ENCODE measurements at places on chromosomes 16 and 17. TPM values are rescaled to one million over a fixed set of nuclear protein-coding genes. Genes with fewer than 3 reads are reported as not detected.

DNA sequence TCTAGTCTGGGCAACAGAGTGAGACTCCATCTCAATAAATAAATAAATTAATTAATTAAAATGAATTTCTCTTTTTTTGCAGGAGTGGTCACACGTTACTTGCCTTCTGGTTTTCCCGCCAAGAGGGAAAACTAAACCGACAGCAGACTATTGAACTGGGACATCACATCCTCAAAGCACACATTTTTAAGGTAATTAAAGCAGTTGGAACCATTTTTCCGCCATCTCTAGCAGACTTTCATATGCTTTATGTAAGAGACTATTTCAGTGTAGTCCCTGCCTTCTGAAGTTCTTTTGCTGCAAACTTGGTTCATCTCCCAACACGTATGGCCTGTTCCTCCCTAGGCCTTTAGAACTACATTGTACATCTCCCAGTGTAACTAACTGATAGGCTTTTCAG, 66.5 kb downstream of the CYB561 start:
- no peak for DNase-seq

- DNase-seq, result no peak
Measured at GRCh38 chr16:30925632-30925987, 2.2 kb downstream of the FBXL19 start.

DNA sequence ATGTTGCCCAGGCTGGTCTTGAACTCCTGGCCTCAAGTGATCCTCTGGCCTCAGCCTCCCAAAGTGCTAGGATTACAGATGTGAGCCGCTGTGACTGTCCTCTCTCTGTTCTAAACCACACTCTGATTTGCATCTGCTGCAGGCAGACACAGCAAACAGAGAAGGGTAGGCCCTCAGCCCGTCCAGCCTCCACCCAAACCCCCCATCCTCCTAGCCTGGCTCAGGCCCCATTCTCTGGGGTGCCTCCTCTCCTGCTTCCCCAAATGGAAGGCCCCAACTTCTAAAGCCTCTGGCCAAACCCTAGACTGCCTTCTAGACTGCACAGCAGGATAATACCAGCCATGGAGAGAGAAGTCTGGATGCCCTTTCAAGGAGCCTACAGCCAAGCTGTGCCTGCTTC, 4.1 kb upstream of the GFAP start:
- DNase-seq, result no peak

GRCh38 chr17:15456972-15457722, 10.3 kb downstream of the CDRT4 start:
- DNase-seq, result peak; percentile 46

Gene RHBDF1
- total RNA-seq, result 11.9 TPM

- DNase-seq, result no peak
Measured at GRCh38 chr17:28613931-28614381, at the start of gene RSKR. RSKR (minus strand) TSS chr17:28614185; CDS start chr17:28614161, 24 bp downstream.

DNA sequence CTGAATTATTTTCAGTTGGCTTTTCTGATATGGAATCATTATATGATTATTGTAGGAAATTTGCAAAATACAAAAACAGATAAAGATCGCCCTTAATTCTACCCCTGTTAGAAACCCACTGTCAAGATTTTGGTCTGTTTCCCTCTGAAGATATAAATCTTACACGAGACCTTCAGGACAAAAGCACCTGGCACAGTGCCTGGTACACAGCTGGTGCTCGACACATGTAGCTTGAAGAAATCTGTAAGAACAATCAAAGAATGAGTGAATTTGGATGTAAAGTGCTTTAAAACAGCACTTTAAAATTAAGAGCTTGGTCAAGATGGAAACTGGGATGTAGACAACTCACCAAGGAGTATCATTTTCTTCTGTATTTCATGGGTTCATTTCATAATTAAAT, 181.1 kb downstream of the C16orf78 start:
- DNase-seq, result no peak

DNA sequence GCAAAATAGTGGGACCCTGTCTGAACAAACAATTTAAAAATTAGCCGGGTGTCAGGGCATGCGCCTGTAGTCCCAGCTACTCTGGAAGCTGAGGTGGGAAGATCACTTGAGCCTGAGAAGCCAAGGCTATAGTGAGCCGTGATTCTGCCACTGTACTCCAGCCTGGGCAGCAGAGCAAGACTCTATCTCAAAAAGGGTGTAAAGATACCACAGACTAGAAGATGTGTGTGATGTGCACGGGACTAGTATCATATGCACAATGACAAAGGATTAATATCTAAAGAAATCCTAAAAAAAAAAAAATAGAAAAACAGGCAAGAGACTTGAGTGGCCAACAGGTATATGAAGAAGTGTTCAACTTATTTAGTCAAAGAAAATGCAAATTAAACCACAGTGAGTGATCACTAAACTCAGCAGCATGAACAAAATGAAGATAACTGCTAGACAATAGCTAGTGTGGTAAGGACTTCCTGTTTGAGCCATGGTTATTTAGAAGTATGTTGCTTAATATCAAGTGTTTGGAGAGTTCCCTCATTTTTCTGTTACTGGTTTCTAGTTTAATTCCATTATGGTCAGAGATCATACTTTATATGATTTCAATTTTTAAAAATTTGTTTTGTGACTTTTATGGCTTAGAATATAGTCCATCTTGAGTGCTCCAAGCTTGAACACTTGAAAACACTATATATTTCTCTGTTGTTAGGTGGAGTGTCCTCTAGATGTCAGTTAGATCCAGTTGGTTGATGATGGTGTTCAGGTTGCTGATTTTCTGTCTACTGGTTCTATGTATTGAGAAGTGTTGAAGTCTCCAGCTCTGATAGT, 14.7 kb upstream of the SLX4 start:
- no peak for DNase-seq

Gene AGRP
- not detected for total RNA-seq

- no peak for DNase-seq
Measured at GRCh38 chr16:87458424-87458915, 34.4 kb downstream of the ZCCHC14 start.

Gene SNF8
- 44.1 TPM for total RNA-seq
